T-helper 17 cell (primary cell): ENCODE measurements at places on chromosomes 5 and 9. TPM values are rescaled to one million over a fixed set of nuclear protein-coding genes. Genes with fewer than 3 reads are reported as not detected.

GRCh38 chr5:113268232-113268631 is 166.6 kb downstream of the TSSK1B start:
- DNase-seq = no peak

DNA sequence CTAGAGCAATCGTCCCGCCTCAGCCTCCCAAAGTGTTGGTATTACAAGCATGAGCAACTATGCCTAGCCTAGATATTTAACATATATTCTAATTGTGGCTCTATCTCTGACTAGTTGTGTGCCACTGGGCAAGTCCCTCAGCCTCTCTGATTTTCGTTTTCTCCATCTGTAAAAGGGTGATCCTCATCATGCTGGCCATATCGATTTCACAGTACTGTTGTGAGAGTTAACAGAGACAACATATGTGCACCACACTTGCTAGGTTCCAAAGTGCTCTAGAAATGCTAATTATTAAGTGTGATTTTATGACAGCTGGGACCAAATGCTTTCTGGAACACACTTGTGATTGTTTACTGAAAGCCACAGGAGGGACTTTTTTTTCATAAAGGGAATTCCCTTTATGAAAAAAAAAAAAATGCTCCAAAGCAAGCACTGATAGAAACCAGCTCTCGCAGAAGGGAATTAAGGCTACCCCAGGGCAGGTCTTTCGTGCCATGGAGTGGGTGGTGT is 78.5 kb upstream of the EPB41L4B start:
- DNase-seq = no peak

DNA sequence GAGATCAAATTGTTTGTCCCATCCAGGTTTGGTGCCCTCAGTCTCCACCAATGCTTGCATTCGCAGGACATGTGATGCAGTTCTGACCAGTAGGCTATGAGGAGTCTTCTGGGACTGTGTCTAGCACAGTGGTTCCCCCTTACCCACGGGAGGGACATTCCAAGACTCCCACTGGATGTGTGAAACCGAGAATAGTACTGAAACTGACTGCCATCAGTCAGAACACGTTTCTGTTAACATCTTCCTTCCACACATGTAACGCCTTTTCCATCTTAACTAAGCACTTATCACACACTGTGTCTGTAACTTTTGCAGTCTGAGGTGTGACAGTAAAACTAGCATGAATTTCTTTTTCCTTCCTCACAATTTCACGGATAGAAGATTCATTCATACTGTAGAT is 74.7 kb downstream of the PTTG1 start:
- no peak for DNase-seq

GRCh38 chr5:73030995-73031394 is 75.2 kb downstream of the FCHO2 start:
- DNase-seq = no peak

GRCh38 chr5:36323926-36324781 is 22.5 kb upstream of the RANBP3L start:
- no peak for DNase-seq

DNA sequence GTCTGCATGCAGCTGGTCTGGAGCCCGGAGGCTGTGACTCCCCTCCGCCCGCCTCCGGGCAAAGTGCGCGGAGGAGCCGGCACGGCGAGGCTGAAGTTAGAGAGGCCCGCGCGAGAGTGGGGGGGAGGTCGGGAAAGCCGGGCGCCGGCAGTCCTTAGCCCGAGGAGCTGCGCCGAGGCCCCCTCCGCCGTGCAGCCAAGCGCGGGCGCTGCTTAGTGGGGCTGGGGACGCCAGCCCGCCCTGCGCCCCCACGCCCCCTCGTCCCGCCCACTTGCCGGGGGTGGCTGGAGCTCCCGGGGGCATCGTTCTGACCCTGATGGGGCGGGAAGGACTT is 403 bp downstream of the NINJ1 start:
- peak; percentile 33 for DNase-seq

DNA sequence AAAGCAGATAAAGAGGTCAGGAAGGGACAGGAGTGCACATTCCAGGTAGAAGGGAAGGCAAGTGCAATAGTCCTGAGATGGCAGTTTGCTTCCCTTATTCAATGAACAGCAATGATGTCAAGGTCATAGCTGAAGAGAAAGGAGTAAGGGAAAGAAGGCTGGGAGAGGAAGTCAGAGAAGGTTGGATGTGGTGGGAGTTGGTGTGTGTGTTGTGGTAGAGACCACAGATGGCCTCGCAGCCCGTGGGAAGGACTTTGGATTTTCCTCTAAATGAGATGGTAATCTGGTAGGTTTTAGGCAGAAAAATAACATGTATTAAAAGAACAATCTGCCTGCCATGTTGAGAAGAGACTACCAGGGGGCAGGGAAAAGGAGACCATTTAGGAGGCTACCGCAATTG is 25.1 kb upstream of the LPAR1 start:
- DNase-seq = no peak

DNA sequence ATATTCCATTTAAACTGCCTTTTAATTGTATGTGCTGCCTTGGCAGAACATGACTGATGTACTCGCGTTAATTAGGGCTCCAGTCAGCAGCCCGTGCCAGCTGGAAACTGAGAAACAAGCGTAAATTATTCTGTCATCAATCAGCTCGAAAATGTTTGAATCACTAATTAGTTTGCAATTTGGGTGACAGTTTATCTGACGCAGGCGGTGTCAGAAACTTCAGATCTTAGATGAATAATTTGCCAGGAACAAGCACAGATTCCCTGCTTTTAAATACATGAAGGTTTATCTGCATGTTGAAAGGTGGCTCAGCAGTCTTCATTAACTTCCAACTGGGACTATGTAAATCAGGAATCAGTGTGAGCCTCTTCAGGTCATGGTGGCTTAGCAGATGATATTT is 176.0 kb upstream of the TLE4 start:
- DNase-seq = no peak

GRCh38 chr9:134678206-134678605 is 36.6 kb downstream of the COL5A1 start:
- no peak for DNase-seq

GRCh38 chr9:127980060-127980705 is 606 bp downstream of the EEIG1 start:
- peak; percentile 60 for DNase-seq

DNA sequence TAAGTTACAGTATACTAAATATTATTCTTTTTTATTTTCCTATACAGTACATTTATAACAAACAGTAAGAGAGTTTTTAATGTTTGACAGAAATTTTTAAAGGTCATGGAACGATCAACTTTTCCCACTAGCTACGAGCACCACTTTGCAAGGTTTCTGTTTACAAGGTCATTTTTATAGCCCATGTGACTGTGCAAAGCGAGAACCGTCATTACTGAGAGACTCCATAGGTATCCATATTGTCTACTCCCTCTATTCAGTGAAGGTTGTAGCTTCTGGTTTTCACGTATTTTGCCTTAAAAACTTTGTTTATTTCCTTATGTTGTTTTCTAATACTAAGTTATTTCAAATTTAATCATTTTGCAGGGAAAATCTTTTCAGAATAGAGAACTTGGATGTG is 186.3 kb upstream of the RGMB start:
- DNase-seq = no peak

NR4A3 gene
- total RNA-seq = 48.2 TPM

GOLM1 gene
- total RNA-seq = not detected

SCGB3A2 gene
- total RNA-seq = not detected

DNA sequence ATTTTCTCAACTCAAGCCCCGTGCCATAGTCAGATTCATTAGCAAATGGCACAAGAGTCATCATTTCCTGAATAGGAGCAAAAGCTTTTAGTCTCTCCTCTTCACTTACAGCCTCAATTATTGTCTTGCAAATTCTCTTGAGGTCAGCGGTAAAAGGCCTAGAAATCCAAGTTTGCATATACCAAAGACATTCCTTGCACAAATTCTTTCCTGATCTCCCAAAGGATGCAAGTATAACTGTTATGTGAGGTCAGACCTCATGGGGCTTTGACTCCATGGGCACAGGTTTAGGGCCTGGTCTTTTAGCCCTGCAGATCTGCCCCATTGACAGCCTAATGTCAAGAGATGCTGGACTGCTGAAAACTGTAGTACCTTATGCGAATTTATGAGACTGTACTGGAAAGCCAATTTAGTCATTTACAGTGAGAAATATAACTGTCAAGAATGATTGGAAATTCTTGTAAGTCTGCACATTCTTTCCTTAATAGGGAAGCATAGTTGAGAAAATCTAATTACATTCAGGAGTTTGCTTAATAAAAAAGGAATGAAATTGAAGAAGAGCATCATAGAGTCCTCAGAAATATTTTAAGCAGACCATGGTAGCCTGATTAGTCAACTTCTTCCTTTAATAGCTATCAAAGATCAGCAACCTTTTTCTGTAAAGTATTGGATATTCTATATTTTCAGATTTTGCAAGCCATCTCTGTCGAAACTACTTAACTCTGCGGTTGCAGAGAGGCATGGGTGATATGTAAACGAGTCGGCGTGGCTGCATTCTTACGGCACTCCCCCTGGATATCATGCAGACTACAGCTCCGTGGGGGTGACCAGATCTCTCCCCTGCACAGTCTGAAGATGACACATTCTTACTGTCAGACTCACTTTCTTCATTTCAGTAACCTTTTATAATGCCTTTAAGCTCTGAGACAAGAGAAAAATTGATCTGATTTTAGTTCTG is 45.2 kb downstream of the GCNT4 start:
- no peak for DNase-seq

GRCh38 chr9:128254855-128255759 is 20.7 kb downstream of the GOLGA2 start:
- peak; percentile 40 for DNase-seq

ZNF782 gene
- 7.1 TPM for total RNA-seq

- no peak for DNase-seq
Observed at GRCh38 chr5:30607301-30607894, 586.1 kb upstream of the CDH6 start.

ENHO gene
- total RNA-seq = not detected

GRCh38 chr5:80654054-80654390 is 430 bp upstream of the MSH3 start:
- DNase-seq = peak; percentile 18

DNA sequence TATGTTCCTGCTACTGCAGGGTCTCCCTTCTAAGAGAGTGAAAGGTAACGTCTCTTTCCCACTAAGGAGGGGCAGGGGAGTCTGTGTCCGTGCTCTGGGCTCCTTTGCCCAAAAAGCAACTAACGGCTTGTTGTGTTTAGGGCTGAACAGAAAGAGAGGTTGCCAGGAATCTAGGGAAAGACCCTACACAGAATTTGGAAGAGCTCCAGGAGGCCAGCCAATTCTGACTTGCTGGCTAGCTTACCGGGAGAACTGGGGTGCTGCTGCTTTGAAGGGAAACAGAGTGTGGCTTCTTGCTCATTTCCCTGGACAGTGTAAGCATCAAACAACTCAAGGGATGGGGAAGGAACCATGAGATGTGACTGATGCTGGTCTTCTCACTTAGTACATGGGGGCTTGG is 176.1 kb downstream of the GADD45G start:
- DNase-seq = no peak

GRCh38 chr9:80968611-80969010 is 720.7 kb downstream of the TLE1 start:
- no peak for DNase-seq

- DNase-seq = no peak
Observed at GRCh38 chr5:91103353-91104061, 279.6 kb downstream of the ARRDC3 start.

DNA sequence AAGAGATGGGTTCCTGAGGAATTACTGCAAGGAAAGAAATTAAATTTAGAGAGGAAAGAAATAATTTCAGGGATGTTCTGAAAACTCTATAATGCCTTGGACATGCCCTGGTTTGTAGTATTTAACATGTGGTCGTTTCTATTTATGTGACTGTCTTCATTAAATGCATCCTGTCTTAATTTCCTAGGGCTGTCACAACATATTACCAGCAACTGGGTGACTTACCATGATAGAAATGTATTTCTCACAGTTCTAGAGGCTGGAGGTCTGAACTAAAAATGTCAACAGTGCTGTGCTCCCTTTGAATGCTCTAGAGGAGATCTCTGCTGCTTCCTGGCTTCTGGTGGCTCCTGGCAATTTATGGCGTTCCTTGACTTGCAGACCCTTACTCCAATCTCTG is 287.7 kb downstream of the FBXL7 start:
- no peak for DNase-seq

GRCh38 chr5:53288511-53288910 is 179.0 kb upstream of the MOCS2 start:
- no peak for DNase-seq

C5orf52 gene
- total RNA-seq = not detected

DNA sequence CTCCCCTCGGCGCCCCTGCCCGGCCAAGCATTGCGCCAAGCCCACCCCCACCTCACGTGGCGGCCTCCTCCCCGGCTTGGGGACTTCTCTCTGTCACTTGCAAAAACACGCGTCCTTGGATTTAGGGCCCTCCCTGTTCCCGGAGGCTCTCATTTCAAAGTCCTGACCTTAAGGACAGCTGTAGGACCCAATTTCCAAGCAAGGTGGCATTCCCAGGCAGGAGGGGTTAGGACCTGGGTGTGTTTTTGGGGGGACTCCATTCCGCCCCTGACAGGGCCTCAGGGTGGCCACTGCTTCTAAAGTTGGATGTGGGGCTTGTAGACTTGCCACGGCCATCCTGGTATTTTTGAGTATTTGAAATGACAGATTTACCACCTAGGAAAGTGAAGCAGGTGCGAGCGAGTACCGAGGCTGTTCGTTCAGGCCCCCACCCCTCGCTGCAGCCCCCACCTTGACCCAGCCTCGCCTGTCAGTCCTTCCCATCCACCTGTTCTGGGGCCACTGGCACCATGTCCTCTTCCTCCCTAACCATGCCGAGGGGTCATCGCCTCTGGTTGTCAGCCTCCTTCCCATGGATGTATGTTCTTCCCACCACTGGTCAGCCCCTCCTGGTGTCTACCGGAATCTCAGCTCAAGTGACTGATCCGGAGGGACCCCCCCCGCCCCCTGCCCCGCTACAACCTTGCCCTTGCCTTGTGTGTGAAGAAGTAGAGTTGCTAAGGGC is 52.4 kb downstream of the MRPL36 start:
- no peak for DNase-seq

GRCh38 chr9:73347720-73348119 is 196.1 kb downstream of the ANXA1 start:
- no peak for DNase-seq

GRCh38 chr5:17964067-17964466 is 329.8 kb downstream of the TAF11L14 start:
- no peak for DNase-seq

ZDHHC11B gene
- total RNA-seq = 31.2 TPM

FTMT gene
- total RNA-seq = not detected

GRCh38 chr5:128762661-128763306 is 202.5 kb upstream of the SLC27A6 start:
- no peak for DNase-seq

TAF11L10 gene
- not detected for total RNA-seq

PCDHA12 gene
- total RNA-seq = not detected
